Common myeloid progenitor, CD34-positive (primary cell): ENCODE measurements at places on chromosomes 12 and 14.

GRCh38 chr12:56141946-56142784 is 10.2 kb upstream of the MYL6B start:
- no peak for DNase-seq

DNA sequence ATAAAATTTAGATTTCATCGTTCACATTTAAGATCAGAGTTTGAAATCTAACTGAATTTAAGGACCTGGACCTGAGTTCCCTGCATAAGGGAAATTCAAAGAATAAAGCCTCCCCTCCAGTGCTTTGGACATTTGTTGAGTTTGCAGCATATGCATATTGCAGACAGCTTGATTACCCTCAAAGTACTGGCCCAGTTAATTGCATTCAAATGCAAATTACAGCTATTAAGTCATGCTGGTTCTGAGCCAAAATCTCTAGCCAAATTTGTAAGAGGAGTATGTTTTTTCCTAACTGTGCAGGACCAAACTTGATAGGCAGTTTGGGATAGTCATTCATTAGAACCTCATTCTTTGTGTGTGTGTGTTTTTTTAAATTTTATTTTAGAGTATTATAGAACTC is 9.1 kb upstream of the KIF21A start:
- no peak for DNase-seq

DNA sequence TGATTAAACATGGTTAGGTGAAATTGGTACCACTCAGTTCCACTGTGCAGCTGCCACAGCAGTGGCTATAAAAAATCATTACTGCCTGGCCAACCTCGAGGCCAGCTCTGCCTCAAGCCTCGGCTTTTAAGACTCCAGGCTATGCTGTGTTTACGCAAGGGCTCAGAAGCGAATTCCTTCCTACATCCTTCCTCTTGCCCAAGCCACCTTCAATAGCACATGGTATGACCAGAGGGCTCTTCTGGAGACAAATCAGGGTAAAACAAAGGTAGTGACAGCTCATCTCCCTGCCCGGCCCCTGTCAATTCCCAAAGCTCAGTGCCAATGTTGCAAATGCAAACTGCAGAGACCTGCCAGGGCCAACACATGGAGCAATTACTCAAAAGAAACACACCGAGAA is 31.9 kb downstream of the NUAK1 start:
- DNase-seq, result no peak

- peak; percentile 2 for DNase-seq
Measured at GRCh38 chr14:63993992-63994391, 141.2 kb downstream of the SYNE2 start.

- no peak for DNase-seq
Measured at GRCh38 chr12:10558301-10558700, 52.6 kb downstream of the EIF2S3B start.

DNA sequence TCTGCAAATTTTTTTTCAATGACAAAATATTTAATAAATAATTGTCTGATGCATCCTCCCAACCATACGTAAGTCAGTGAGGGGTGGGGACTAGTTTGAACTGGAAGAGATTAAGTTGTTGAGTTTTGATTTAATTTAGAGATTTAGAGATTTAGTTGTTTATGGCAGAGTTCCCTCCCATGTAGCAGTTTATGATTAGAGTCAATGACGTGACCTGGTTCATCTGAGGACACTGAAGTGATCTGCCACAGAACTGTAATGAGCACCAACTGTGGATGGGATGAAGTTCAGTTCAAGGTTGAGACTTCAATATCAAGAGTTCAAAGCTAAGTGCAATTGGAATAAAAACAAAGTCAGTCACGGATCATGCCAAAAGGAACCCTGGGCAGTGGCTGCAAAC is 609.3 kb downstream of the NOVA1 start:
- DNase-seq, result no peak

GRCh38 chr12:56487448-56488040 is 417 bp downstream of the GLS2 start:
- peak; percentile 57 for DNase-seq

DNA sequence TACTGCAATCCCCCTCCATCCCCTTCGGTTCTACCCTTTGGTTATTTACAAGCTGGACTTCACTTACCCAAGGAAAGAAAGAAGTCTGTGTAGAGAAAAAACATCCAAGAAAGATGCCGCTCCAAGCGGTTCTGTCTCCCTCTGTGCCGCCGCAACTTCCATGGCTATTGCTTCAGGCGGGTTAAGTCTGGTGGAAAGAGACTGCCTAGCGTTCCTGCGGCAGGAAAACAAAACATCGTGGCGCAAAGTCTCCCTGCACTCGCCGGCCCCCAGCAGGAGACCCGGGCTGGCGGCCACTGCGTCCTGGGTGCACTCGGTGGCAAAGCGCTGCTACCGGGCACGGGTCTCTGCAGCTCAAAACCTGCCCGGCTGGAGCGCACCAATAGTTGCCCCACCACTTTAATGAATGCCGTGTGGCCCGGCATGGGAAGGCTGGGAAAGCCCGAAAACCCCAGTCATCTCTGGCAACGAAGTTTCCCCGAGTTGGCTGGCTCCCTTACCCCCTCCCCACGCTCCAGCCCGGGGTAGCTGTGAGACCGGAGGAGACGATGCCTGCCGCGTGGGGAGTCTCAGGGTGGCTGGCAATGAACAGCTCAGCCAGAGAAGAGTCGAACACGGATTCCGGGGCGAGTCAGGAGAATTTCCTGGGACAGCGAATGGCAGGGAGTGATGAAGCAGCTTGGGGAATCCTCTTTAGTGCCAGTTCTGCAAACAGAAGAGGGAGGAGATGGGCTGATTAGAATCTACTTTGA is 3.5 kb upstream of the KCNK10 start:
- no peak for DNase-seq

DNA sequence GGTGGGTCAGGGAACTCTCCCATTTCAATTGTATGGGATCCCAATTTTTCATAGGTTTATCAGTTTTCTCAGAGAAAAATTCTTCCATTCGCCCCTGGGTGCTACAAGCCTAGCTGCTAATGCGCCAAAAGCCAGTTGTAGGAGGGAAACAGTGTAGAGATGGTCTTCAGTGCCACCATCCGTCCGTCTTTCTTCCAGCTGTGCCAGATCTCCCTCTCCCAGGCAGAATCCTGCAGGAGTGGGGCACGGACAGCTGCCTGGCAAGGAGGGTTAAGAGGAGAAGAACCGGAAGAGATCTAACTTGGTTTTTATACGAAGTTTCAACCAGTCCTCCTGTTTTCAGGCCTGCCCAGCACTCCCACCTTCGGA is 38.9 kb upstream of the FUT8 start:
- DNase-seq, result no peak

DNA sequence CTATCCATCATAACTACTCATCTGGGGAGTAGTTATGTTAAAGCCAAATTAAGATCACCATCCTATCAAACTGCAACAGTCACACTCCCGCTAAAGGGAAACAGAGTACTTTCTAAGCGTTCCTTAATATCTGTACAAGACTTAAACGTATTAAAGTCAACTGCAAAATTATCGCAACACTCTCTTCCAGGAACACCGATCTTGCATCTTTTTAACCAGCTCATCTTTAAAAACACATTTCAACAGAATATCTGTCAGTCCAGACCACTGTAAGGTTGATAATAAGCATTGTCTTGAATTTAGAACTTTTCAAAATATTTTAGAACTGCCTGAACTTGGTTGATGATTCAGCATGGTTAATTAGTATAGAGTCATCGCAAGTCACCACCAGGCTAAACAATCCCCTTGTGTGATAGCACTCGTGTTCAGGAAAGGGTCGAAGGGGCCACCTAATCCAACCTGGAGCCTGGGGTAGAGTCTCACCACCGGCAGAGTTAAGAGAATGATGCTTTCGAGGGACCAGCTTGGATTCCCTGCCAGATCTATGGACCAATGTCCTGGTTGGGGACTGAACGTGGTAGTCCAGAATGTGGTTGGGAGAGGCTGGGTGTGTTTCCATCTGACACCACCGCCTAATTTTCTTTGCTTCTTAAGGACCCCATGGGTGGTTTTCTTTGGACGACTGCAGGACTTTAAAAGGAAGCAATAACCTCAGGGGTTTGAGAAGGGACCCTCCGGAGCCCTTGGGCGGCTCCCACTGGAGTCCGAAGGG is 890 bp downstream of the SPTLC2 start:
- DNase-seq, result peak; percentile 71

- DNase-seq, result no peak
Measured at GRCh38 chr12:59168647-59169046, 248.3 kb upstream of the LRIG3 start.

GRCh38 chr14:77145975-77146740 is 4.6 kb upstream of the ZDHHC22 start:
- no peak for DNase-seq

GRCh38 chr14:50763382-50764007 is 67.5 kb downstream of the NIN start:
- no peak for DNase-seq

GRCh38 chr12:113142173-113142885 is 6.8 kb upstream of the RASAL1 start:
- DNase-seq, result peak; percentile 40

DNA sequence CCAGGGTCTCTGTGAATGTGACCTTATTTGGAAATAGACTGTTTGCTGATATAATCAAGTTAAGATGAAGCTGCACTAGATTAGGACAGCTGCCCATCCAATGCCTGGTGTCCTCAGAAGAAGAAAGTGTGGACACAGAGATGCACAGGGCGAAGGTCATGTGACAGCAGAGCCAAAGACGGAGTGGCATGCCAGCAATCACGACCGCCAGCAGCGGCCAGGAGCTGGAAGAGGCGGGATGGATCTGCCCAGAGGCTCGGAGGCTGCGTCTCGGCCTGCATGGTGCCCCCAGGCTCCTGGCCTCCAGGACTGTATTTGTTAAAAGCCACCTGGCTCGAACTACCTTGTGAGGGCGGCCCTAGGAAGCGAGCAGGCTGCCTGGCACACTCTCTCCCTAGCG is 76.5 kb downstream of the RFLNA start:
- DNase-seq, result no peak

- DNase-seq, result no peak
Measured at GRCh38 chr14:98269533-98269932, 1002.5 kb downstream of the BCL11B start.

- no peak for DNase-seq
Measured at GRCh38 chr14:54377501-54377900, 19.3 kb upstream of the CDKN3 start.

GRCh38 chr12:109160433-109160832 is 44.0 kb downstream of the ACACB start:
- no peak for DNase-seq

DNA sequence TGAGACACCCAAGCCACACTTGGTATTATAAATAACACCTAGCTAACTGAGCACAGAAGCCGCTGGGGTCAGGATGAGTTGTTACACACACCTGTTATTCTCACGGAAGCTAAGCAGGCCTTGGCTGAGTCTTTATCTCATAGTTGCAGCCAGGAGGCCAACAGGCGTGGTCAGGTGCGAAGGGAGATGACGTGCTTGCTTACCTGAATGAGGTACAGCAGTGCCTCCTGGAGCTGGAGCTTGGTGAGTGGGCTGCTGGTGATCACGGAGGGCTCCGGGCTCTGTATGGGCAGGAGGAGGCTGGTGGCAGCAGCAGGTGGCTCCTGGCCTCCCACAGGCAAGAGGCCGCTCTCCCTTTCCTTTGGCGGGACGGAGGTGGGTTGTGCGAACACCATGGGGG is 30.4 kb upstream of the CACNA2D4 start:
- DNase-seq, result no peak

- peak; percentile 81 for DNase-seq
Measured at GRCh38 chr12:124543052-124543589, 24.3 kb downstream of the NCOR2 start.

GRCh38 chr12:71045781-71046180 is 112.0 kb downstream of the TSPAN8 start:
- peak; percentile 9 for DNase-seq

- DNase-seq, result no peak
Measured at GRCh38 chr12:32501835-32502333, 102.5 kb downstream of the FGD4 start.

DNA sequence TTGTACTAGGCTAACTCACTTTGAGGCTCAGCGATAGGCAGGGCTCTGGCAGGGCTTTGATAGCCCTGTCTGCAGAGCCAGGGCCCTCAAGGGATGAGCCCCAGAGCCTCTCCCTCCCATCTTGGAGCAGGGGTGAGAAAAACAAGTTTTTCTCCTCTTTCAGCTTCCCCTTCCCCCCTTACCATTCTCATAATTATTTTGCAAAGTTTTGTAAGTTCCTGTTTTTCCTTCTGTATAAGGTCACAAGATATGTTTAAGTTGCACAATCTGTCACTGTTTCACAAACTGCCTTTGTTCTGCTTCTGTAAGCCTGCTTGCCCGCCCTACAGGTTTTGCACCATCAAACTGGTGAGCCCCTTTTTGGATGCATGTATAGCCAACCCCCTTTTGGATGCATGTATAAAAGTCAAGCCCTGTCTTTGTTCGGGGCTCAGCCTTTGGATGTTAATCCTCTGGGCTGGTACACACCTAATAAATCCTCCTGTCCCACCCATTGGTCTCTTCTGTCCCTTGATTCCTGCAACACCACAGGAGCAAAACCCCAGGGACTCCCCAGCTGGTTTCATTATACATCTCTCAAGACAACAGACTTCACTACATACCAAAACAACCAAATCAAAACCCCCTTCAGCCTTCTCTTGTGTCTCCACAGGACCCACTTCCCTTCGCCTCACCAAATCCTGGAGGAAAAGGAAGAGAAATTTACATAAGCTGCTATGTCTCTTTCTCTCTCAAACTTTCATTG is 52.5 kb upstream of the RESF1 start:
- peak; percentile 72 for DNase-seq

DNA sequence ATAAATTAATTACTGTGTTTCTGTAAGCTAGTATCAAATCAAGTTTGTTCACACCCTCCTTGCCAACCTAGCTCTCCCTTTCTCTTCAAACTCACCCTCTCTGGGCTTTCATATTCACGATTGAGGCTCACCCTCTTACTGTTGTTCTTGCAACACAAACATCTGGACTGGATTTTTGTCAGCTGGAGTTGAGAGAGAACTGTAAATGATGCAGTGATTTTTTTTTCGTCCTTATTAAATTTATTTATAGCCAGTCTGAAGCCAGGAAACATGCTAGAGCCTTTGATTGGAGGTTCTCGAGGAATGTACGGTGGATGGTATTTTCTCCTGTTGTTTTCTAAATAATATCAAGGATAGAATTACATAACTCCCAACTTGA is 485.1 kb downstream of the ZFP36L1 start:
- DNase-seq, result no peak
